ENCODE measurements at places on chromosomes 11 and 22. TPM values are rescaled to one million over a fixed set of nuclear protein-coding genes. Genes with fewer than 3 reads are reported as not detected.

Gene SERPING1
- polyA plus RNA-seq = 167 TPM

Gene GGTLC2
- not detected for polyA plus RNA-seq

Gene NLRP10
- polyA plus RNA-seq = not detected

Gene NXPE2
- polyA plus RNA-seq = not detected

Gene SLC5A1
- polyA plus RNA-seq = 43.7 TPM

Gene ACR
- polyA plus RNA-seq = 0.66 TPM

Gene SLC25A18
- polyA plus RNA-seq = 2.3 TPM

Gene RFPL2
- 0.03 TPM for polyA plus RNA-seq

Gene CECR2
- 1.1 TPM for polyA plus RNA-seq

Gene BTG4
- polyA plus RNA-seq = not detected

Gene MMP7
- polyA plus RNA-seq = 0.10 TPM

Gene CARNS1
- polyA plus RNA-seq = 10.9 TPM

Gene KCNK7
- 1.4 TPM for polyA plus RNA-seq

Gene MS4A7
- 6.7 TPM for polyA plus RNA-seq

Gene SCUBE2
- polyA plus RNA-seq = 0.70 TPM

Gene SCT
- not detected for polyA plus RNA-seq

Gene BIRC3
- polyA plus RNA-seq = 1.1 TPM

Gene MRGPRE
- not detected for polyA plus RNA-seq

Gene KCNJ11
- 11.1 TPM for polyA plus RNA-seq

Gene FZD4
- polyA plus RNA-seq = 17.9 TPM

Gene IGF2
- polyA plus RNA-seq = 85.9 TPM

Gene SMIM35
- polyA plus RNA-seq = not detected

Gene ACRV1
- not detected for polyA plus RNA-seq
